ENCODE measurements at places on chromosomes 2 and 18.
A peak's percentile ranks its signal among the peaks of the same experiment; 100 is the strongest.

DNA sequence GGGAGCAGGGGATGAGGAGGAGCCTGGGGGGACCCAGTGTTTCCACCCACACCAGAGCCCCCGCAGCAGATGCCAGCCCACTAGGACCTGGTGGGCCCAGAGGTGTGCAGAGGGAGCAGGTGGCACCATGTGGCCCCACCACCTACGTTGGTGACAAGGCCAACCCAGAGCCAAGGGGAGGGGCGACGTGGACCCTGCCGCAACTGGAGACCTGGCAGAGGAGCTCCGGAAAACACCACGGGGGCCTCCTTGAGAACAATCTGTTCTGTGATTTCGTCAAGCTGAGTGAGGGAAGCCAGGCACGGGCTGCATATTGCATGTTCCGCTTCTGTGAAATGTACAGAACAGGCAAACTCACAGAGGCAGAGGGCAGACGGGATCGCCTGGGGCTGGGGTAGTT lies 49.1 kb upstream of the GPC1 start:
- peak; percentile 9 for DNase-seq

DNA sequence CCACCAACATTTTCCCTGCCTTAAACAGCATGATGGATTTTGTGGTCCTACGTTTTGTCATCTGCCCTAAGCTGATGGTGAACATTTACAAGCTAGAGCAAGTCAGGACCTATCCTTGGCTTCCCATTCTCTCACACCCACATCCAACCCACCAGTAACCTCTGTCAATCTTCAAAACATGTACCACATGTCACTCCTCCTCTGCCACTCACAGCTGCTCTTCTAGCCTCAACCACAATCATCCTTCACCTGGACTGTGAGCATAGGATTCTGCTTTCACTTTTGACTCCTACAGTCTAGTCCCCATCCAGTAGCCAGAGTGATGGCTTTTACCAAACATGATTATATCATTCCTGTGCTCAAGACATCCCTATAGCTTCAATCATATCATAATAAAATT lies 279.8 kb upstream of the DLGAP1 start:
- DNase-seq: no peak

GRCh38 chr2:14941151-14941631 lies 308.7 kb downstream of the LRATD1 start:
- no peak for DNase-seq

- no peak for DNase-seq
These were observed 4.6 kb downstream of the RPS27A start for GRCh38 chr2:55236992-55237543.

- DNase-seq: no peak
These were observed 34.7 kb downstream of the RALB start for GRCh38 chr2:120287183-120288015.

DNA sequence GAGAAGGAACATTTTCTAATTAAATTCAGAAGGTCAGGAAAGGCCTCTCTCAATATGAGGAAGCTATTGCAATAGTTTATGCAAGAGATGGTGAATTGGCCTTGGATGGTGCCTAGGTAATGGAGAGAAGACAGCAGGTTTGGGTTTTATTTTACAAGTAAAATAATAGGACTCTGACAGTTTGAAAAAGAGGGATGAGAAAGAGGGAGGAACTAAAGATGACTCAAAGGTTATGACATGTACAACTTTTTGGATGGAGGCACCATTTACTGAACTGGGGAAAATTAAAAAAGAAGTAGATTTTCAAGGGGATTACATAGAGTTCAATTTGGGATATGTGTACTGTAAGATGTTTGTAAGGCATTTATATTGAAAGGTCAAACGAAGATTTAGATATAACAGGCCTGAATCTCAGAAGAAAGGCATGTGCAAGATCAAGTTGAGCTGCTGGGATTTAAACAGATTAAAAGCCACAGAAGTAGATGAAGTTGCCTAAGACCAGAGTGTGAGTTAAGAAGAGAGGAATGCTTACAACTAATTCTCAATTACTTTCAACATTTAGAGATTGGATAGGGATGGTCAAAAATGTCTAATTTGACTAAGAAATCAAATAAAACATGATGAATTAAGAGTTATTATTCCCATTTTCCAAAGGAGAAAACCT lies 12.3 kb upstream of the ASNSD1 start:
- DNase-seq: no peak

DNA sequence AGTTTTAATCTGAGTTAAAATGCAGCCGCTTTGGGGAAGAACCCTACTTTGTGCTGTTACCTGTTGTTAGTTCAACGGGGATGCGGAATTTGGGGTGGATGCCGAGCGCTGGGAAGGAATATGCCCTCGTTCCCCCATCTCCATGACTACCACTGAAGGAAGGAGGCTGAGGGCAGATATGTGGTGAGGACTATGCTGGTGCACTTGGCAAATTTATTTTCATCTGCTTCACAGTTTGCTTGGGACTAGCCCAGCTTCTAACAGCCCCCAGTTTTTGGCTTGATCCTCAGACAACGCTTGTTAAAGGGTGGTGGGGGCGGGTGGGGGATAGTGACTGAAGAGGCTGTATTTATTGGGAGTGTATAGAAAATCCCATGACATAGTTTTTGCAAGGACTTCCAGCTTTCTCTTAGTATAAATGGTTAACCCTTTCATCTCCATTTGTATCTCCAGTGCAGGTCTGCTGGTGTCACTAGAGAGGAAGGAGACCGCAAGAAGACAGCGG lies 100.8 kb downstream of the COLEC12 start:
- no peak for DNase-seq

DNA sequence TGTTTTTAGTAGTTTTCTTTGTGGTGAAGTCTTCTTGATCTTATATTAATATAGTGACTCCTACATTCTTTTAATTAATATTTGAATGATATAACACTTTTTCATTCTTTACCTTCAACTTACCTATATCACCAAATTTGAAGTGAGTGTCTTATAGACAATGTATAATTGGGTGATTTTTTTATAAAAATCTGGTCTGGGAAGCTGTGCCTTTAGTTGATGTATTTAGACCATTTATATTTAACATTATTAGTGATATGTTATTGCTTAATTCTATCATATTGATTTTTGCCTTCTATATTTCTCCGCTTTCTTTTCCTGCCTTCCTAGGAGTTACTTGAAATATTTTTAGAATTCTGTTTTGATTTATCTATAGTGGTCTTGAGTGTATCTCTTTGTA lies 16.4 kb downstream of the TMEM182 start:
- DNase-seq: no peak

DNA sequence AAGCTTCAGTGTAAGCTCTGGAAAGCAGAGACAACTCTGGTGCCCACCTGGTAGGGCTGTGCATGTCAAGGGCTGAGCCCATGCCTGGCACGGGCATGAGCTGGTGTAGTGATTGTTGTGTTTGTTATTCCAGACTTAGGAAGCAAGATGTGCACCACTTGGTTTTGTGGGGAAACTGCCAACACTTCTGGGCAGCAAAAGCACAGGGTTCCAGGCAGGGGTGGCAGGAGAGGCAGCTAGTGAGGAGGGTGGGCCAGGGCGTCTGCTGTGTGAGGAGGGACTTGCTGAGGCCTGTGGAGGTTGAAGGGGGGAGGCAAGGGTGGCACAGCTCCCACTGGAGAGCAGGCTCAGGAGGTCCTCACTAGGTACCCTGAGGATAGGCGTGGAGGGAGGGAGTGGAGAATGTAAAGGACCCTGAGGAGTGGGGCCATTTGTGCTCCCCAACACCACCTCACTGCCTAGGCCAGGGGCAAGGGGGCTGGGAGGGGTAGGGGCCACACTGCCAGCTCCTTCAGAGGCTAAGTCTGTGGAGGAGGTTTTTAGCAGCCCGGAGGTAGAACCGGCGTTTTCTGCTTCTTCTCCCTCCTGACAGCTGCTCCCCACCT lies 104.0 kb upstream of the POU3F3 start:
- DNase-seq: no peak

DNA sequence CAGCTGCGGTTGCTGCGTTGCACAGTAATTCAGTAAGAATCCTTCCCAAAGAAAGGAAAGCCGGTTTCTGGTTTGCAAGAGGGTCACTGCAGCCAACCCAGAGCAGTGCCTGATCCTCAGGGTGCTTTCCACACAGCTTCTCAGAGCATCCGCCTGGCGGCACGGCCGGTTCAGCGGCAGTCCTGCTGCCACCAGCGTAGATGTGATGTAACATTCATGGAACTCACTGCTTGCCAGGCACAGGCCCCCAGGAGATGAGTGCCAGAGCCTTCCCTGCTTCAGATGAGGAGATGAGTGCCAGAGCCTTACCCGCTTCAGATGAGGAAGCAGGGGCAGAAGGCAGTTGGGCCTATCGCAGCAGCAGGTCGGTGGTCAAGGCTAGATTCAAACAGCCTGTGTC lies 230.2 kb downstream of the GBX2 start:
- DNase-seq: no peak

DNA sequence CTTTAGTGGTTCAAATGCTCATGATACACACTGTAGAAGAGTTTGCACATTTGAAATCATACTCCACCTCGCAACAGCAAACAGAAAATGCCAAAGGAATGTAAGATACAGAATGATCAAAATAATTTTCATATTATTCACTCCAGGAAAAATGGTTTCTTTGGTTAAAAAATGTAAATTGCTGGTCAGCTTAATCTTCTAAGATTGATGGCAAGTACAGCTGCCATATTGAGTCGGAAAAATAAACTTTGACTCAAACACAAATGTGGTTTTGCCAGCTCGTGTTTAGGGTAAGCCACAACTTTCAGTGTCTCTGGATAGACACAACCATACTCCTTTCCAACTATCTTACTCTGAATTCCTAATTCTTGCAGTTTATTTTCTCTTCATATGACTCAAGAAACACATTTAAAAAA lies 154.9 kb upstream of the SMIM21 start:
- no peak for DNase-seq

DNA sequence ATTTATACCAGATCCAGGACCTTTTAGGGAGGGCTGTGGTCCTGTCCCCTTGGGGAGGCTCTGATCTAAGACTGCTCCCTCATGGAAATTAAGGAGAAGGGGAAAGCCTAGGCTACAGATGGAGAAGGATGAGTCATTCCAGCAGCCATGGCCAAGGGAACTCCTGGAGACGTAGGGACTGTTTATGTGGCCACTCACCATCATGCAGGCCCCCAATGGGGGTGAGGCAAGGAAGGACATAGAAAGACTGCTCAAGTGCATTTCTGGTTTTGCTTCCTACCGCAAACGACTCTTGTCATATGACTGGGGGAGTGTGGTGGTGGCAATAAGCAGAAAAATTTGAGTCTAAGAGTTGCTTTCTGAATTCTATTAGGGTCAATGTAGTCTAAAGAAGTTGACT lies 54.0 kb upstream of the CYP1B1 start:
- DNase-seq: no peak

DNA sequence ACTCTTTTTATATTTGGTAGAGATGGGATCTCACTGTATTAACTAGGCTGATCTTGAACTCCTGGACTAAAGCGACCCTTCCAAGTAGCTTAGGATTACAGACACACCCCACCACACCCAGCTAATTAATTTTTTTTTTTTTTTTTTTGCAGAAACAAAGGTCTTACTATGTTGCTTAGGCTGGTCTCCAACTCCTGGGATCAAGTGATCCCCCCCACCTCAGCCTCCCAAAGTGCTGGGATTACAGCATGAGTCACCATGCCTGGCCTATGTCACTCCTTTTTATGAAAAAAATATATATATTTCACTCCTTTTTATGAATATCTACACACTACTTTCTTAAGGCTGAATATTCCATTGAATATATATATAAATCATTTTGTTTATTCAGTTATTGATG lies 162.8 kb downstream of the MGAT5 start:
- DNase-seq: no peak

DNA sequence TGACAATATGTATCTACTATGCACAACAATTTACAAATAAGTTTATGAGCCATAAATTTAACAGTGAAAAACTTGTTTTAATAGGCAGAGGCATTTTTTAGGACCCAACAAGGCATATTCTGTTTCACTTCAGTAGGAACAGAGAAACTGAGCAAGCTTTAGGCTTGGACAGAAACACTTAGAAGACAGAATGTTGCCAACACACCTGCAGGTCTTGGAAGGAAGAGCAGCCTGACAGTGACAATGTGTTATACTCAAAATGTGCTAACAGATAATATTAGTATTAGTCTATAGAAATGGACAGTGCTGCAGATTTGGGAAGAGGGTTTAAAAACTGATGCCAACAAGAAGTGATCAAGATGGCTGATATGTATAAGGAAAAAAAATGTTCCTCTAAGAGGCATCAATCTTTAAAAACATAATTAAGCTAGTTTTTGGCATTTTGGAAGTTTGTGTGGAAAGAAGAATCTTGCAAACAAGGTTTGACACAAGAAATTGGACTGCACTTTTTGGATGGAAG lies 297.1 kb upstream of the FSIP2 start:
- no peak for DNase-seq

DNA sequence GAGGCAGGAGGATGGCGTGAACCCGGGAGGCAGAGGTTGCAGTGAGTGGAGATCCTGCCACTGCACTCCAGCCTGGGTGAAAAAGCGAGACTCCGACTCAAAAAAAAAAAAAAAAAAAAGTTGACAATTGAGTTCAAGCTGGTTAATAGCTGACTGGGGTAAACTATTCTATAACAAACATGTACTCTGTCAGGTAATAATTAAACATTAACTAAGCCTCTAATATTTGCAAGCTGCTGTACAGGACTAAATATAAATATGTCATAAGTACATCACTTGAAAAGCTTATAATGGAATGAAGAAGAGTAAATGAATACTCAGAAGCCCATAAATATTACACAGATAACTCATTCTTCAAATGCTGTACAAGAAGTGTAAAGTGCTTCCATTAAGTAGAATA lies 190.4 kb upstream of the CRIM1 start:
- no peak for DNase-seq

DNA sequence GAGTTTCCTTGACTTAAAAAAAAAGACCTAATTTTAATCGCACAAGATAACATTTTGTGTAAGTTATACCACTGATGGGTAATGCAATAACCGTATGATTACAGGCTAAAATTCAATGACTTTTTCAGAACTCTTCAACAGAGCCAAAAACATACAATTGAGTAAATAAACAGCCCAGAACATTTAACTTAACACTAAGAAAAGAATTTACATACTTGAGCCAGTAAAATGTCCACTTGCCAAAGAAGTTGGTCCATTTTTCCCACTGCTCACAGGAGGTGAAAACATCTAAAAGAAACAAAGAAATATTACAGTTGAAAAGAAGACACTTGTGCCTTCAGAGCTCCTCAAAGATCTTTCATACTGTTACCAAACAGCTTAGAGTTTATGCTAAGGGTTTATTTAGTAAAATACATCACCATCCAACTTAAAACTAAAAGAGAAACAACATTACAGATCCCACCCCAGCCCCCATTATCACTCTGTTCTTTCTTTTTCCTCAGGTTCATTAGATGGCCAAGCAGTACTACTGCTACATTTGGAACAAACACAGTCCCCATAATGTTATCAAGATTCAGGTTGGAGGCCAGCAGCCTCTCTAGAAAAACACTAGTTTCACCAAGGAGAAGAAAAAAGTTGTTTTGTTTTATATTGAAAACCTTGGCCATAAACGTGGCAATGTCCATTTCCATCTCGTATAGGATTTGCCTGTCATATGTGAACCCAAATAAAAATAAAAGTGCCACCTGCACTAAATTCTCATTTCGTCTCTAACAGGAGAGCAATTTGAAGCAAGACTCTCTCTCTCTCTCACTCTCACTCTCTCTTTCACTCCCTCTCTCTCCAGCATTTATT lies 2.7 kb downstream of the TCF4 start:
- DNase-seq: no peak

- no peak for DNase-seq
These were observed 16.4 kb downstream of the SMAD7 start for GRCh38 chr18:48934415-48934722.
